Brain microvascular endothelial cell (primary cell): ENCODE measurements at places on chromosomes 16 and 17.

GRCh38 chr17:82399041-82399441 is 19.1 kb upstream of the HEXD start:
- no peak for DNase-seq

- peak; percentile 89 for DNase-seq
These were observed 2.4 kb upstream of the ACSF2 start for GRCh38 chr17:50423553-50424159.

DNA sequence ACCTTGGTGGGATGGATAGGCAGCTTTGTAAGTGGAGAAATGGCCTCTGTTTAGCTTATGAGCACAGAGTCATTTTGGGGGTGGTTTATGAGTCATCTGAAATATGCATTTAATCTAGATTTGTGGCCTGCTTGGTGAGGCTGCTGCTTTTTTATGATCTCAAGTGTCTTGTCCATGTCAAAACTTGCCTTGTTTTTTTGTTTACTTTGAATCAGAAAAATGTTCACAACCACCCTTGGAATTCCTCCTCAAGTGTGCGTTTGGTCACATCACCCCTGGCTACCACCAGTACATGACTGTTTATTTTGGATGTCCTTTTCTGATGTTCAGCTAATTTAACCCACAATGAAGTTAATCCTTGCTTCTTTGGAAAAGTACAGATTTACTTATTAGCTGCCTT is 64.6 kb downstream of the FTO start:
- peak; percentile 96 for DNase-seq

DNA sequence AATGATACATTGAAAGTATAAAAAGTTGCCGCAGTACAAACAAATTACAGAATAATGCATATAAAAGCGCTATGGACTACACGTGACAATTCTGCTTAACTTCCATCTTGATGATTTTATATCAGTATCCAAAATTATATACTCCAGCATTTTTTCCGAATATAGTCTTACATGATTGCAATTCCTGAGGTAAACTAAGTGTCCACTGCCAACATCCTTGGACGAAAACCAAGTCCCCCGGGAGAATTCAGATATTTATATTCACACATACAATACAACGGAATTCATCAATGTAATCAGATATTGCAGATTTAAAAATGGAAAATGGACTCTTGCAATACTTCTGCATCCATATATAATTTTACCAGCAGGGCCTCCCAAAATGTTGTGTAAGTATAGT is 8.9 kb upstream of the MYH11 start:
- DNase-seq = peak; percentile 9

GRCh38 chr16:14378689-14379467 is 251.2 kb downstream of the PARN start:
- no peak for DNase-seq

- DNase-seq = no peak
These were observed 23.1 kb downstream of the ATP2C2 start for GRCh38 chr16:84391151-84392030.

DNA sequence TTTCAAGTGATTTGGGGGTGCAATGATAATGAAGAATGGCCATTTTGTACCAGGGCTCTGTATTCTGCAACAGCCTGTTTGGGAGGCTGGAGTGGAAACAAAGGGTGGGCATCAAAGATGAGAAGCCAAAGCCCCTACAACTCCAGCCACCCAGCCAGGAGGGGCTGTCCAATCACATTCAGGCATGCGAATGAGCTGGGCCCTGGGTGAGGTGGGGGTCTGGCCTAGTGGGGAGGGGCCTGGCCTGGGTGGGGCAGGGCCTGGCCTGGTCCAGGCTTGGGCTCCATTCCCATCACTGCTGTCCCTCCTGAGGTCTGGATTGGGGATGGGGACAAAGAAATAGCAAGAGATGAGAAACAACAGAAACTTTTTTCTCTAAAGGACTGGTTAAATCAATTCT is 6.4 kb downstream of the AOC3 start:
- no peak for DNase-seq

GRCh38 chr16:57764341-57765159 is 29.0 kb downstream of the KATNB1 start:
- DNase-seq = peak; percentile 79

- no peak for DNase-seq
These were observed 14.2 kb downstream of the NKIRAS2 start for GRCh38 chr17:42034059-42034458.

DNA sequence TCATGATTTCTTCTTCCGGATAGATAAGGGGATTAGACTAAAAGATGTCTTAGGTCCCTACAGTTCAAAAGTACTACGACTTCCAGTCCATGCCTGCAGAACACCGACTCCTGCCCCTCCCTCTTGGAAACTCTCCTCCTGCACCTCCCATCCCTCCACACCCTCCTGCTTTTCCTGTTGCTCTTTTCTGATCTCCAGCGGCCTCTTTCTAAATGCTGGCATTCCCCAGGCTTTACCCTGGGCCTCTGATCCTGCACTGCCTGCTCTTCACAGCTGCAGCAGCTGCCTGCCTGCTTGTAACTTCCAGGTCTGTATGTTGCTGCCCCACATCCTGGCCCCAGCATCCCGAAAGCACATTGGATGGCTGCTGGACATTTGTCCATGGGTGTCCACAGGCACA is 154.2 kb downstream of the KCNJ12 start:
- DNase-seq = no peak

- no peak for DNase-seq
These were observed 31.5 kb upstream of the FBXW10B start for GRCh38 chr17:15650741-15651582.

DNA sequence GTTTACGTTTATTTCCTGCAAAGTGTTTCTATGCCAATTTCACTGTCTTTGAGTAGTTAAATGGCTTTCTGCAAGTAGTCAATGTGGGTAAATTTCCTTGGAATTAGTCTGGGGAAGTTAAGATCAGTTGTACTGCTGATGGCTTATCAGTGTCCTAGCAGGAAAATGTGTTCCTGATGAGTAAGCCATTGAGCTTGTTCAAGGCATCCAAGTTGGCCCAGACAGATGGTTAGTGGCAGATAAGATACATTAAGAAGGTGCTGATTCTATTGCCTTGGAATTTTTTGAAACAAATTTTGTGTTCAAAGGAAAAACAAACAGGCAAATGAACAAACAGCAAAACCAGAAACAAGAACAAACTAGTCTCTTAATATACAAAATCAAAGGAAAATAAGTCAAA is 258.4 kb downstream of the MAP2K6 start:
- DNase-seq = peak; percentile 70

DNA sequence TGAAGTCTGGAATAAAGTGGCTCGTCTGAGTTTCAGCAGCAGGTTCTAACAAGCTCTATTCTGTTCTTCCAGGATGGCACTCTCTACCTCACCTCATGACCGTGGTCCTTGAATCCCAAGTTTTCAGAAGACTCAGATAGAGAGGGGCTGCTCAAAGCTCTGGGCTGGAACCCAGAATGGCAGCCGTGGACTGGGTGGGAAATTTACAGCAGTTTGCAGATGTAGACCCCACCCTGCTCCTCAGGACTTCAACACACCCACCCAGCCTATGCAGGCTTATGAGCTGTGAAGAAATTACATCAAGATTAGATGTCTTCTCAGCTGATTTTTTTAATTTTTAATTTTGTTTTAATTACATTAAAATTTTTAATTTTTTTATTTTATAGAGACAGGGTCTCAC is 59.4 kb downstream of the METRNL start:
- DNase-seq = no peak

DNA sequence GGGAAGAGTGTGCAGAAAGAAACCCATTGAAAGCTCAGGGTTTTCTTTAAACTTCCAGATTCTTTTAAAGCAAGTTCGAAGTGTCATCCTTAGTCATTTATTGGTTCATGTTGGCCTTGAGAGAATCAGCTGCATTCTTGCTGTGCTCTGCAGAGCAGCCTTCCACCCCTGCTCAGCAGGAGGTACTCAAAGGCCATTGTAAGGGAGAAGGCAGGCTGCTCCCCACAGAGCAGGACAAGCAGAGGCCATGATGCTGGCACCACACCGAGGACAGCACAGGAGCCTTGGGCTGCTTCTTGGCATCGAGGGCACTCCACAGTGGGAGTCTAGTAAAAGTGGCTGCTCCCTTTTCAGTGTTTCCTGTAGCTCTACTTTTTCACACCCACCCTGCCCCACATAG is 29.6 kb downstream of the NMT1 start:
- no peak for DNase-seq

DNA sequence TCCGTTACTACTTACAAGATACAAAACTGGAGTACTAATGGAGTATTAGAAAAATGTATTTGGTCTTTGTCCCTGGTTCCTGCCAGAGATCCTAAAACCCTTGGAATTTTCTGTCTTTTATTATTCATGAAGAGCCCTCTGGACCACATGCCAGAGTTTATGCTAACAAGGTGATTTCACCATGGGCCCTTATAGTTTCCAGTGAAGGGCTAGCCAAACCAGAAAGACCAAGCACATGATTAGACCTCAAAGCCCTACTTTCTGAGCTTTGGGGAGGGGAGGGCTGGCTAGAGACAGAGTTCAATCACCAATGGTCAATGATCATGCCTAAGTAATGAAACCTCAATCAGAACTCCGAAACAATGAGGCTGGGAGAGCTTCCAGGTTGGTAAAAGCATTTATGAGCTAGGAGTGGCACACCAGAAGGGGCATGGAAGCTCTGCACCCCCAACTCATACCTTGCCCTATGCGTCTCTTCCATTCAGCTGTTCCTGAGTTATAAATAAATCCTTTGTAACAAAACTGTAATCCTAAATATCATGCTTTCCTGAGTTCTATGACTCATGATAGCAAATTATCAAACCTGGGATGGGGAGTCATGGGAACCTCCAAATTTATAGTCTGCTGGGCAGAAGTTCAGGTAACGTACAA is 10.4 kb downstream of the DCUN1D3 start:
- DNase-seq = no peak

DNA sequence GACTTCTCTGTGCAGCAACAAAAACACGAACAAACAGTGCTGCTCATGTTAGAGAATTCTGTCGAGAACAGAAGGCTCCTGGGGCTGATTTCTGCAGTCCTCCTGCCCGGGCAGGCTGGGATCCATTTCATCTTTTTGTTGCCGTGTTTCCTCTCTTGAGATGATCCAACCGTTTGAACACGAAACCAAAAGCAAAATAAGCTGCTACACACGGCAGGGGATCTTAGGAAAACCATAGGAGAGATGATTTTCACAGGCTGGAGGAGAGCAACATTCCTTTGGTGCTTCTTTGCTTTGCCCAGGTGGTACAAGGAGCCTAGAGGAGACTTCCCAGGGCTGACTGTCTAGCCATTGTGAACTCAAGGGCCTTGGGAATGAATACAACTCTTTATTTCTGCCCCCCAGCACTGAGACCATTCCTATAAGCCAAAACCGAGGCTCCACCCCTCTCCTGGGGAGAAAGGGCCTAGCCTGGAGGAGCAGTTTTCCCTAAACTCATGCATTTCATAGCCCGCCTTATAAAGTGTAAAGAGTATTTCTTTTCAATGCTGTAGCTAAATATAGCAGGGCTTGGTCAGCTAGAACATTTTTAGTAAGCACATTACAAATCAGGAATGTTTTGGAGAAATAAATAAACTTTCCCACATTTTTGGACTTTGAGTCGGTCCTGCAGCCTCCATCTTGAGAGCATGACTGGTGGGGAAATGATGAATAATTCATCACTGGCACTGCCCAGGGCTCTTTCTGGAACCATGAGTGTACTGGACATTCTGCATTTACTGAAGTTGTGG is 7.7 kb downstream of the FOXL1 start:
- DNase-seq = no peak

DNA sequence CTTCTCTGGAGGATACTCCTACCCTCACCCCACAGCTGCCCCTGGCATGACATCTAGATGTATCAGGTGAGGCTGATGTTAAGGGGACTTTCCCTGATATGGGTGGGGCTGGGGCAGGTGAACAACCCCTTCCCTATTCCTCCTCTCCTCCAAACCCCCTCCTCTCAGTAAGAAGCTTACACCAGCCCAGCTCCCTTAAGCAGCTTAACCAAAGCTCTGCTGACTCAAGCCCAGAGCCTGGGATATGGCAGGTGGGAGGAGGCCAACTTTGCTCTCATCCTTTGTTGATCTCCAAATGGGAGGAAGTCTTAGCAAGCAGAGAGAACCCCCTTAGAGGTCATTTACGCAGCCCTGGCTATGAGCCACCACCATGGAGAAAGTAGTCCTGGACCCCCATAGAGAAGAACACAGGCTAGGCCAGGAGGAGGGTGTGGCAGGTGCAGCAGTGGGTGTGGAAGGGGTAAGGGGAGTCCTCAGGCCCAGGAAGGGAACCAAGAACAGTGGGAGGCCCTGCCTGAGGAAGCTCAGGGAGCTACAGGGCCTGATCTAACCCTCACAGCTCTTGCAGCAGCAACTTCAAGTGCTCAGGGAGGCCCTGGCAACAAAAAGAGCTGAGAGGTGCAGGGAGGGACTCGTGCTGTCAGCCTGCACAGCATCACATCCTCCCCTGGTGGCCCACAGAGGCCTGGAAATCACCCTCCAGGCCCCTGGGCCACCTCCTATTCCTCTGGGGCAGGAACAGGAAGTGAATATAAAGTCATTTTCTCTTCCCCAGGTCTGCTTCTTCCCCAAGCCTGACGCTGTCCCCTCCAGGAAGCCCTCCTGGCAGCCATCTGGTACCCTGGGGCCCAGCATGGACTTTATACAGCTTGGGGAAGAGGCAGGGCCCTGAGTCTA is 2.9 kb downstream of the UNC119 start:
- no peak for DNase-seq

DNA sequence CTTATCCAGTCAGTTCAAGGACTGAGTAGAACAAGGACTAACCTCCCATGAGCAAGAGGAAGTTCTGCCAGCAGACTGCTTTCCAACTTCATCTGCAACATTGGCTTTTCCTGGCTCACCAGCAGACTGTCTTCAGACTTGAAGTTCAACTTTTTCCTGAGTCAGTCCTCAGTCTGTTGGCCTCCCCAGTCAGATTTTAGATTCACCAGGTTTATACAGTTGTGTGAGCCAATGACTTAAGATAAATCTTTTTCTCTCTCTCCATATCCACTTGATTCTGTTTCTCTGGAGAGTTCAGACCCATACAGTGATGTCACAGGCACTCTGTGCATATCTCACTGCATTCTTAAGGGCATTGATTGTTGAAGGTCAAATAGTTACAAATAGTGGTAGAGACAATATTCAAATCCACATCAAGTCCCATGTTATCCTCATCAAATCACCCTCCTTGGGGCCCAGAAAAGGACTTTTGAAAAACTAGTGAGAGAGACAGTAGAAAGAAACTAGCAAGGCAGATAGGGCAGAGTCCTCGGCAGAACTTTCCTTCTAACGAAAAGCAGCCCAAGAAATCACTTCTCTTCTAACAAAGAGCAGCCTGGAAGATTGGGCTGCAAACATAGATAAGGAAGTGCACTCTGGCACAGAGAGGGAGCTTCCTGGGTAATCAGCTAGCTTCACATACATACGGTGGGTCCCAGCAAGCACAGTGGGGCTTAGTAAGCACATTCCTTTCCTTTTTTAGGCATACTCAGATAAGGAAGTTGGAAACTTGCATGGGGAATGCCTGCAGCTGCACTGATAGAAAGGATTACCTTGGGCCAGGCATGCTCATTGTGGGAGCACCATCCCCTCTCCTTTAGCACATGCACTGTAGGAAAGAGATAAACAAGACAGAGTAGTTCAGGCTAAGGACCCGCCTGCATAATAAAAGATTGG is 132.3 kb upstream of the FAM20A start:
- DNase-seq = peak; percentile 55

GRCh38 chr17:32915245-32915644 is 12.7 kb upstream of the TMEM98 start:
- no peak for DNase-seq
